ENCODE measurements at places on chromosomes 5 and 9.

- DNase-seq, result no peak
These were observed 1.9 kb upstream of the CCDC187 start for GRCh38 chr9:136305804-136306203.

DNA sequence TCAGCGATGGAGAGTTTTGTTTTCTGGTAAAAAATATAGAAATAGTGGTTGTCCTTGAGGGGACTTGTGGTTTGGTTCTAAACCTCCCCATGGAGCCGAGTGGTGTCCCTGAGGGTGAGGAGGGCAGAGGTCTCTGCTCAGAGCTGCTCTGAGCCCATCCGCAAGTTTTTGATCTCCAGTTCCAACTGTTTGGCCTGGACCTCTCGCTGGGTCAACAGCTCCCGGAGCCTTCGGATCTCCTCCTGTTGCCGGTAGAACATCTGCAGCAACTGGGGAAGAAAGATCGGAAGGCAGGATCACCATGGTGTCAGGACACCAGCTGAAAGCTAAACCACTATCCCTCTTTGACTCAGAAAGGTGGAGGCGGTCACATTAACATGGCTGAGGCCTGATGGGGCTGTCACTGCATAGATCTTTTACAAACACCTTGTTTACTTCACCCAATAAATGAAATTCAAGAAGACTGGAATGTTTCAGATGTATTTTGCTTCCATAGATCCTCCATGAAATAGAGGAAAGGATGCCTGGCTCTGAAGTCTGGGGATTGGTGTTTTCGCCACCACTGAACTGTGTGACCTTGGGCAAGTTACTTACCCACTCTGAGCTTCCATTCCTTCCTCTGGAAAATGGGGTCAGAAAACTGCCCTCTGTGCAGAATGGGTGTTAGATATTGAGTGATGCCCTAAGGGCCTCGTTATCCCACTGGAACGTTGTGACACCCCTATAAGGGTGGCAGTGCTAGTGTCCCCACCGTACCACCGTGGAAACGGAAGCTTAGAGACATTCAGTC lies 5.8 kb upstream of the TRIM14 start:
- DNase-seq, result no peak

GRCh38 chr9:110932863-110933262 lies 105.4 kb downstream of the LPAR1 start:
- no peak for DNase-seq

- no peak for DNase-seq
These were observed 8.2 kb downstream of the IL4 start for GRCh38 chr5:132681983-132682382.

- no peak for DNase-seq
These were observed 44.3 kb downstream of the BICD2 start for GRCh38 chr9:92720209-92720765.

GRCh38 chr5:150490754-150491153 lies 17.2 kb upstream of the NDST1 start:
- DNase-seq, result no peak

- DNase-seq, result no peak
These were observed 72.7 kb upstream of the RARS1 start for GRCh38 chr5:168413596-168413995.

DNA sequence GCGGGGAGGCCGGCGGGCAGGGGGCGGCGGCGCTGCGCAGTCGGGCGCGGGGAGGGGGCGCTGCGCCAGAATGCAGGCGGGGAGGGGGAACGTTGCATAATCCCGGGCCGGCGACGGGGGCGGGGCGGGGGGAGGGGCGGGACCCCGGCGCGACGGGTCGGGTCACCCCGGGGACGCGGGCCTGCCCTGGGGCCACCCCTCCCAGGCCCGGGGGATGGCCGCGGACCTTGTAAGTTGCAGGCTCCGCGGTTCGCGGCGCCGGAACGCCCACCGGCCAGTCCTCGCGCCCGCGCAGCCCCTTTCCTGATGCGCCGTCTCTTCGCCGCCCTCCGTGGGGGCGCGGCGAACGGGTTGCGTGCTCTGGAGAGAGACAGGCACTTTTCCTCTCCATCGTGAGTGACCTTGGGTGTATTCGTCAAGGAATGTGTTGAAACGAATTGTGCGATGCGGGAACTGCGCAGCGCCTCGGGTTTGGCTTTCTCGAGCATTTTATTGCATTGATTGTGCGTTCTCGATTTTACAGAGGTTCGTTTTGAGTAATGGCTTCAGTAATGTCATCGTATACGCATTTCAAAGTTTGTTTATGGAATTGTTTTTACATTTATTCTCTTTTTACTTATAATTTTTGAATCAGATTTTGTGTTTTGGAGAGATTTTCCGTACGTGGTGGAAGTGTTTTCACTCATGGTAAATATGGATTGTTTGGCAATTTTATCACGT lies 802 bp downstream of the SPIN1 start:
- peak; percentile 44 for DNase-seq

- no peak for DNase-seq
These were observed 239.6 kb downstream of the CACNA1B start for GRCh38 chr9:138117101-138117750.

DNA sequence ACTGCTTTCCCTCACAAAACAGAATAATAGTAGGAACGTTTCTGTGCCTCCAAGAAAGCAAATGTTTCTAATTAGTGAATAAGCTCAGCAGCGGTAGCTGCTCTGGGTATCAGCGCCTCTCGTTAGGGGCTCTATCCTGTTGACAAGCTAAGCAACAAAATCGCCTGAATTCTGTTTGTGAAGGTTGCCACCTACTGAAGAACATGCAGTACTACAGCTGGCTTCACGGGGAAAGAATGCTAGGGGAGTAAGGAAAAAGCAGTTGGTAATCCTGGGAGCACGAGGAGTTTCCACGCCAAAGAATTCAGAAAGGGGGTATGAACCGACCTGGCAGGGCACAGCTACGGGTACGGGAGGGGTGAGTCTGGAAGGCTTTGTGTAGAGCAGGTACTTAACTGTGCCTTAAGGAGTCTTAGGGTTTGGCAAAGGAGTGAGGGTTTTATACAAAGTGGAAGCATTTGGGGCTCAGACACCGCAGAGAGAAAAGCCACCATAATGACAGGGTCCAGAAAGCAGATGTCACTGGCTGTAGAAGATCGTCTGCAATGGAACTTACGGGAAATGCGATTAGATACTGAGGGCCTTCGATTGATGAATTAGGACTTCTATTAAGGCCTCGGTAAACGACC lies 171.7 kb downstream of the TTC39B start:
- peak; percentile 56 for DNase-seq

Data from CD4-positive, alpha-beta T cell treated with Interleukin-4 for 1 hour (primary cell).